ENCODE measurements at places on chromosomes 2 and 18.

DNA sequence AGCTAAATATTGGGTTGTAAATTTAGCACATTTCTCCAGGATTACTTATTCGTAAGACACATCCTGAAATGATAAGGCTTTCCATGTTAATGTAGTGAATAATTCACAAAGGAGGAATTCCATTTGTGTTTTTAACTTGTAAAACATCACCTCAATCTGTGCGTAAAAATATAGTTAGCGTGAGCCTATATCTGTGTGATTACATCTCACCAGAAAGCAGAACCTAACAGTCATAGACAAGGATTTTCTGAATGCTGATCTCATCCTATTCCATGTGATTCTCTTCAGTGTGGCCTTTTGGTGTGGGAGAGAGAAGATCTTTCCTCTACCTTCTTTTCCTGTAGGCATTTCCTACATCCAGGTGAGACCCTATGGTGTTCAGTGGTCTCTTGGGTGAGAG, 263.2 kb upstream of the RASGRP3 start:
- DNase-seq, result no peak

- peak; percentile 85 for DNase-seq
These were observed 7.1 kb upstream of the KLF11 start for GRCh38 chr2:10036095-10036884.

- DNase-seq, result no peak
These were observed 502.9 kb upstream of the ID2 start for GRCh38 chr2:8178911-8179310.

GRCh38 chr2:16635791-16636699, 29.6 kb downstream of the CYRIA start:
- DNase-seq, result no peak

GRCh38 chr2:158602027-158602426, 145.3 kb downstream of the PKP4 start:
- DNase-seq, result no peak

GRCh38 chr2:9212661-9213411, 6.2 kb downstream of the ASAP2 start:
- no peak for DNase-seq

DNA sequence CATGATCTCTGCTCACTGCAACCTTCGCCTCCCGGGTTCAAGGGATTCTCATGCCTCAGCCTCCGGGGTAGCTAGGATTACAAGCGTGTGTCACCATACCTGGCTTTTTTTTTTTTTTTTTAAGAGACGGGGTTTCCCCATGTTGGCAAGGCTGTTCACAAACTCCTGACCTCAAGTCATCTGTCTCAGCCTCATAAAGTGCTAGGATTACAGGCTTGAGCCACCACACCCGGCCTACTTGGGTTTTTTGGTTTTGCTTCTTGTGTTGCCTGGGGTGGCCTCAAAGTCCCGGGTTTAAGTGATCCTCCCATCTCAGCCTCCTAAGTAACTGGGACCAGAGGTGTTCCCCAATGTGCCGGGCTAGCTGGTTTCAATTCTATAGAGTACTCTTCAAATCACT, 64.6 kb downstream of the NAPG start:
- no peak for DNase-seq

DNA sequence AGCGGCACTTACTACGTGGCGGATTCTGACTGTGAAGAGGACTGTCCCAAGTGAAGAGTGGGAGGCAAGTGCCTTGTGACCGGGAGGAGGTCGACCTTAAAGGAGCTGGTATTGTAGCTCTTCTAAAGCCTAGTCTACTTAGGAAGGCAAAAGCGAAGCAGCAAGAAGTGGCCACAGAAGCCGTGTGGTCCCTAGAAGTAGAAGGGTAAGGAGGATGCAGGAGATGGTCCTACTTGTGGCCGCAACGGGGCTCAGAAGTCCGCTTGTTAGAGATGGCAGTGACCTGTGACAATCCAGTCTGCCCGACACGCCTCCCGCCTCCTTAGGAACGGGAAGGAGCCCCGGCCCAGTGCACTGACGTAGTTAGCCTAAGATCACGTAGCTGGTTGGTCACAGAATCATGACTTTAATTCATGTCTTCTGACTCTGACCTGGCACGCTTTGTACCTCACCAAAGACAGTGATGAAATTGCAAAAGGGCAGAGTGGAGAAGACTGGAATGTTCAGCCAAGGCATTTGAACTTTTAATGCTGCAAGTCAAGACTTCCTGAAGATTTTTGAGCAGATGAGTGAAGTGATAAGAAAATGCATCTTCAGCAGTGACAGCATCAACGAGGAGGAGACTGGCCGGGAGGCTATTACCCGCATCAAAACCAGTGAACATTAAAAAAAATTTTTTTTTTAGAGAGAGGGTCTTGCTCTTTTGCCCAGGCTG, 749 bp upstream of the EIF2AK3 start:
- DNase-seq, result peak; percentile 95

- no peak for DNase-seq
These were observed 1.9 kb upstream of the ABHD3 start for GRCh38 chr18:21706386-21706865.

DNA sequence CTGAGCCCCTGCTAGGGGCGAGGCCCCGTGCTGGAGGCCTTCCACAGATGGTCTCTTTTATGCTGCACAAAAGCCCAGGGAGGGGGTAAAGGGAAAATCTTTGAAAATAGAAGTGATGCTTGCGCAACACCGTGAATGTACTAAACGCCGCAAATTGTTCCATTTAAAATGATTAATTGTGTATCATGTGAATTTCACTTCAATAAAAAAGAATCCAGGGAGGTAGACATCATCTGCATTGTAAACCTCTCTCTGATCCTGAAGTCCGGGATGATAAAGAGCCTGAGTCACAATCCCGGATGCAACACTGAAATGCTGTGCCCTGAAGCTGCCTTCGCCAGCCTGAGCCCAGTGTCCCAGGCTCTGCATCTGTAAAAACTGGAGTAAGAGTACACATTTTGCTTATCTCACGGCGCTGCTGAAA, 107.7 kb upstream of the PPP1CB start:
- no peak for DNase-seq

Data from cardiac septum (tissue), 1 donor.